ENCODE measurements at places on chromosomes 7 and 10.

DNA sequence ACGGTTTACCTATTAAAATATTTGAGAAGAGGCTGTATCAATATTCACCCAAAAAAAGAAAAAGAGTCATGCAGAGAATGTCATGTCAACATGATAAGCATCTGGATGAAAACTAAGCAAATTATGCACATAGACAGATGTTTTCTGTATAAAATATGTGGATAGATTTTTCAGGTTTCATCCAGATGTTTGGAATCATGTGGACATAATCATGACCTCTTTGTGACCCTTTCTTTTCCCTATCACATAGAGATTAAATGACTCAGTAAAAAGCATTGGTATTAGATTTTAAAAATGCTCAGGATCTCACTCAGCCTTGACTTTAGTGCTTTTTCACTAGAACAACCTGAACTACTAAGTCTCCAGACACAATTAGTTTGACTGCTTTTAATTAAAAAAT is 90.0 kb downstream of the FOXP2 start:
- no peak for DNase-seq

DNA sequence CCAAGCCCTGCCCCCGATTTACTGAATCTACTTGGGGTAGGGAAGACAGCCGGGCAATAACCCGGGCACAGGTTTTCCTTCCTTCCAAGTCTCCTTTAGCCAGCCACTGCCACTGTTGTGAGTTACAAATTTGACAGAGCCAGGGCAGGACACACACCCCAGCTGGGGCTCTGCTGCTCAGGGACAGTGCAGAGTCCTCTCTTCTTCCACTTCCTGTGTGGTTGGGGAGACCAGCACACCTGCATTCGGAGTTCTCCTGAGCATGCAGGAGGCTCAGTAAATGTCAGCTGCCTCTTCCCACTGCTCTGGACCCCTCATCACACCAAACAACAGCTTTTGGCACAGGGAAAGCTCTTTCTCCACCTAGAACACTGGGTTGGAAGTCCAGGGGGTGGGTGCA is 21.3 kb downstream of the CHST15 start:
- DNase-seq = no peak

- DNase-seq = no peak
Measured at GRCh38 chr10:76311752-76312636, 880.6 kb downstream of the LRMDA start.

- DNase-seq = no peak
Measured at GRCh38 chr10:28495084-28495483, 37.8 kb upstream of the WAC start.

GRCh38 chr7:70595755-70596597 is 536.0 kb upstream of the GALNT17 start:
- DNase-seq = no peak

DNA sequence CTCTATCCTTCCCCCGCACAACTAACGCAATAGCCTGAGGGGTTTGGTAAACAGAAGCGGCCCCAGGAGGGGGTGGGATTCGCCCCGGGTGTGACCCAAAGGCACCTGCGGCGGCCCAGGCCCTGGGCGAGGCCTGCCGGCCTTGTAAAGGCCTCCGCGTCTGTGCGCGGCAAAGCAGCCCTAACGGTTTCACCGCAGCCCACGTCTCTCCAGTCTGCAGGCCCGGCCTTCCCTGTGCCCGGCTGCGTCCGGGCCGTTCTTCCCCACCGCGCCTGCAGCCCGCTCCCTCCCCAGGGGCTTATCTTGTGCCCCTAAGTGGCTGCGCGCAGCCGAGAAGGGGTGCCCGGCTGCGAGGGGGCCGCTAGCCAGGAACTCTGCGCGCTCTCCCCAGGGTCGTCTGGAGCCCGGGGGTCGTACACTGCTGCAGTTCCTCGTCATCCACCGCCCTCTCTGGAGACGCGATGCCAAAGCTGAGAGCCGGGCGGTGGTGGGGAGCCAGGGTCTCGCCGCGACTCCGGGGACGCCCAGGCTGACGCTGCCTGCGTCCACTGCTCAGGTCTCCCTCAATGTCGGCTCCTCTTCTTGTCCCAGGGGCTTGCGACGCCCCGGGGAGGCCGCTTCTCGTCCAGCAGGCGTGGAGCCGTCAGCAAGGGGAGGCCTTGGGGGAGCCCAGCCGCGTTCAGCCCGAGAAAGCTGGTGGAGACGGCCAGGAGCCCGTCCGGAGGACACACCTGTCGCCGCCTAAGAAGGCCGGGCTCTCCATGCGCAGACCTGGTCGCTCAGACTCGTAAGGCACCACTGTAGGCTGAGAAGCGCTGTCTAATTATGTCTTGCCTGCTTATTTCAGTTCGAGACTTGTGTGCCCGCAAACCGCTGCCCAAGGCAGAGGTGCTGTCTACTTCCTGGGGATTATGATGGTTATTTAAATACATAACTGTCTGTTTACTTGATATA is 132.3 kb downstream of the SPAG6 start:
- no peak for DNase-seq

DNA sequence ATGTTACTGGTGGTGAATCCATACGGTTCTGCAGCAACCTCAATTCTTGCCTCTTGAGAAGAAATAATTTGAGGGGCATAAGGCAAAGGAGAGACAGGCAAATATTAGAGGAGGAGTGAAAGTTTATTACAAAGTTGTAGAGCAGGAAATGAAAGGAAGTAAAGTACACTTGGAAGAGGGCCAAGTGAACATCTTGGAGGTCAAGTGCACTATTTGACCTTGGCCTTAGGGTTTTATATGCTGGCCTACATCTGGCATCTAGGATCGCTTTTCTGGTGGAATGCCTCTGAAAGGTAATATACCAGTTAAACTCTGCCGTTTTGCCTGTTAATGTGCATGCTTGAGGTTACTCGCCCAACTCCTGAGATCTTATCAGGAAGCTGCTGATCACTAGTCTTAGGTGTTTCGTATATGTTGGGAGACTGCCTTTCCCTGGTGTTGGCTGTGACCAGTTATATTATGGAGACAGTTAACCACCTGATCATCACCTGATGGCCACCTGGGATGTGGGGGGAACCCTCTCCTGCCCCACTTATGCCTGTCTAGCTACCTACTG is 66.1 kb upstream of the CYP2C18 start:
- no peak for DNase-seq

- no peak for DNase-seq
Measured at GRCh38 chr10:23158370-23158769, 33.7 kb upstream of the PTF1A start.

DNA sequence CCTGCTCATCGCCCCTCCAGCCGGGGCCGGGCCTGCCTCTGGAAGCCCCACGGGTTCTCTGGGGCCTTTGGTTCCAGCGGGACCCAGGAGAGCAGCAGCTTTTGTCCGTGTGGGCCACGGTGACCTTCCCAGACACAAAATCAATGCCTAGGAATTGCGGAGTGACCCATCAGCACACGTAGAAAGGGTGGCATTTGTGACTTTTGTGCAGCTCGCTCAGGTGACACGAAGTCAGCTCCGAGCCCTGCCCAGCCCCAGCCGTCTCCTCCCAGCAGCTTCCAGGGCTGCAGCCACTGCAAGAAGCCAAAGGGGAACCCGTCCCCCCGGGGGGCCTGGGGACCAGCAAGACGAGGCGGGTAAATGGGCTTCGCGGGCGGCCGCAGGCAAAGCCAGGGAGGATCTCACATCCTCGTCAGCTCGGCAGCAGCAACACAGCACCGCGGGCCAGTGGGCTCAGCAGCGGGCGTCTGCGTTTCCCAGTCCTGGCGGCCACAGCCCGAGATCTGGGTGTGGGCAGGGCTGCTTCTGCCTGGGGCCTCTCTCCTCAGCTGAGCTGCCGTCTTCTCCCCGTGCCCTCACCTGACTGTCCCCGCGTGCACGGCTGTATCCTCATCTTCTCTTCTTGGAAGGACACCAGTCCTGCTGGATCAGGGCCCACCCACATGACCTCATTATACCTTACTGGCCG is 88.5 kb downstream of the PAXIP1 start:
- no peak for DNase-seq

- peak; percentile 7 for DNase-seq
Measured at GRCh38 chr10:92689663-92690210, at the start of gene HHEX. HHEX (plus strand) TSS chr10:92689955; CDS start chr10:92689987, 32 bp downstream.

DNA sequence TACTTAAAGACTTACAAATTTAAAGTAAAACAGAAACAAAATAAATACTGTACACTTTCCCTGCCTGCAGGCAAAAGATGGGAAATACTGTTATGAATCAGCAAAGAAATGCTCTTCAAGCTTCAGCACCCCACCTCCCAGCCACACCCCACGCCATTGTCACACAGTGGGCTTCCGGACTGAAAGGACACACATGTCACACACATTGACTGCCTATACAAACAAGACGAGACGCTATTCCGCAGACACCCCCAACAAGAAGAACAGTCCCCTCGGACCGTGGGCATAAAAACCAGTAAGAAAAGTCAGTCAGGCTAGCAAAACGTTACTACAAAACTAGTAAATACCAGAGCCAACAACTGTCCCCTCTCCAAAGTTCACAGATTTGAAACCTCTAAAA is 22.2 kb upstream of the PARP12 start:
- no peak for DNase-seq

- DNase-seq = no peak
Measured at GRCh38 chr10:124874-125273, 10.4 kb upstream of the ZMYND11 start.

DNA sequence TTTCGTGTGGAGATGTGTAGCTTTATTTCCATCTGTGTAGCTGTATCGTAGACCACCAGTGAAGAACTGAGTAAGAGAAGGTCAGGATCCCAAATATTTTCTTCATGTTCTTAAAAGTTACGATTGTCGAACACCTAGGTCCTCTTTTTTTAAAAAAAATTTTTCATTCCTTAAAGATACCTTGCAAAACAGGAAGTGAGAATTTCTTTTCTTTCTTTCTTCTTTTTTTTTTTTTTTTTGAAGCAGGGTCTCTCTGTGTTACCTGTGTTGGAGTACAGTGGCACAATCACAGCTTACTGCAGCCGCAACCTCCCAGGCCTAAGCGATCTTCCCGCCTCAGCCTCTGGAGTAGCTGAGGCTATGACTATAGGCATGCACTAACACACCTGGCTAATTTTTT is 60.8 kb downstream of the PHTF2 start:
- no peak for DNase-seq

GRCh38 chr10:29646960-29647461 is 12.2 kb upstream of the SVIL start:
- DNase-seq = no peak

GRCh38 chr10:86410542-86411124 is 44.0 kb upstream of the GRID1 start:
- no peak for DNase-seq

DNA sequence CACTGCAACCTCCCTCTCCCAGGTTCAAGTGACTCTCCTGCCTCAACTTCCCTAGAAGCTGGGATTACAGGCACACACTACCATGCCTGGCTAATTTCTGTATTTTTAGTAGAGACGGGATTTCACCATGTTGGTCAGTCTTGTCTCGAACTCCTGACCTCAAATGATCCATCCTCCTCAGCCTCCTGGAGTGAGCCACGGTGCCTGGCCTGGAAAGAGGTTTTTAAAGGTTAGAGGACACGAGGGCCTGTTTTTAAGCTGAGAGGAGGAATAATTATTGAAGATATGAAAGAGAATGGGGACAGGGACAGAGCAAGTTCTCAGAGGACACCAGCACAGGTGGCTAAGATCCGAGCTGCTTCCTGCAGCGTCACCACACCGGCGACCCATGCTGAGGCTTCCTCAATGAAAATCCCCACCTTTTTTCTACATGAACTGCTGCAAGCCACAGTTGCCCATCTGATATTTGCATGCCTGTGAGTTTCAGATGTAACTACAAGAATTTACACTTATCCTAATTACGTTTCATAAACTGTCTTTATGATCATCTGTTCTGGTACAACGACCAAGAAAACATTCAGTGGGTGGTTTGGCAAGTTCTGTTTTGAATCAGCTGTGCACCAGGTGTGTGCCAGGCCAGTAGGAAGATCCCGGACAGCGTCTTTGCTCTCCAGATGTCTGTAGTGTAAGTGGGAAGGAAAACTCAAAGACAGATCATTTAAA is 76.0 kb downstream of the HIP1 start:
- DNase-seq = no peak

DNA sequence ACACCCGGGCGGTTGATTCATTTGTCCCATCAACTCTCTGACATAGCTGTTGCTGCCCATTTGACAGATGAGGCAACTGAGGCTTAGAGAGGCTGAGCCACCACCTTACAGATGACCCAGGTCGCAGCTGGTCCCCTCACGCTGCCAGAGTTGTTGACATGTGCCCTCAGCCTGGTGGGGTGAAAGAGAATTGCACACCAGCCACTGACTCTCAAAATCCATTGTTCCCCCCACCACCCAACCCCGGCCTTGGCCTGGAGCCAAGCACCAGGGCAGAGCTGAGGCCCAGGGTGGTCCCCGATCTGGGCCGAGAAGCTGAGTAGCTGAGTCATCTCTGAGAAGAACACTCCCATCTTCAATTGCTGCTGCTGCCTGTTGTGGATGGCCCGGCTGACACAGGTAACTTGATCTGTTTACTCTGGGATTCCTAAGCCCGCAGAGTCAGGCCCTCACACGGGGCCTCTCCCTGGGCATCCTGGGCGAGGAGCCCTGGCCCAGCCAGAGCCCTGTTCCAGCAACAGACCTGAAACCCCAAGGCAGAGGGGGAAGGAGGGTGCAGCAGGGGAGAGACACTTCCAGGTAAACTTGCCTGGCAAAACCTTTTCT is 27.5 kb downstream of the PVRIG start:
- DNase-seq = no peak

DNA sequence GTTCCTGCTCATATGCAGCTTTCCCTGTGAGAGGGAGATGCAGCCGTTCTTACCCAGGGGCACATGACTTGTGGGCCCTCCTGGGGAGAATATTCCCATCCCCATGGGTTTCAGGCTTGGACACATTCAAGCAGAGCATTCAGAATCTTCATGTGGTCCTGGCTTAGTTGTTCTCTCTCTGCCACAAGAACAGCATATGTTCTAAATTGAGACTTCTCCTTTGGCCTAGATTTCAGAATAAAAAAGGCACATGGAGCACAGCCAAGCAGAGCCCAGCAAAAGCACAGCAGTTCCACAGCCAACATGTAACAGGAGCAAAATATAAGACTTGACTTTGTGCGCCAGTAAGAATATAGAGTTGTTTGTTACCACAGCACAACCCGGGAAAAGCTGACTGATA is 306.4 kb upstream of the MYO3A start:
- DNase-seq = no peak

- DNase-seq = no peak
Measured at GRCh38 chr10:36533861-36534260, 591.5 kb upstream of the ANKRD30A start.

DNA sequence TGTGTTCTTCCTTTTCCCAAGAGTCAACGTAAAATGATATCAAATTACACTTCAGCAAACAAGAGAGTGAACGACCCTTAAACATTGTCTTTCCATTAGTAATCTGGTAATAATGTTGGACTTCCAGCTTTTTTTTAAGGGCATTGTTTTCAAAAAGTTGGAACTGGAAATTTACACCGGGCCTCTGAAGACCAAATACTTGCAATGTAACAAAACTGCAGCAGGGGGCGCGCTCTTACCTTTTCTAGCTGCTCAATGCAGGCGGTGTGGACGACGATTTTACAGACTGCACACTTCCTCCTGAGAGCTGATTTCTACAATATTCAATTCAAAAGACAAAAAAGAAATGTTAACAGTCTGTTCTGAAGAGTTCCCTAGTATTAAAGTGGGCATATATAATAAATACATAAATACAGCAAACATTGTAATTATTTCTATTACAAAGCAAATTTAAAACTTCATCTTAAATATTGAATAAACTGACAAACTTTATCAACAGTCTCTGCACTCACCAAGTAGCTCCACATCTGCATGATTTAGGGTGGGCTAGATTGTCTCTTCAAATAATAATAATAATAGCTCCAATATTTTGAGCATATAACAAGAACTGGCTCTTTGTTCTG is 190.4 kb downstream of the DGKI start:
- DNase-seq = peak; percentile 9

- no peak for DNase-seq
Measured at GRCh38 chr10:1375346-1376170, 319.4 kb downstream of the WDR37 start.

- no peak for DNase-seq
Measured at GRCh38 chr10:49293208-49293603, 5.8 kb upstream of the C10orf71 start.
